ENCODE measurements at places on chromosomes 12 and 14. TPM values are rescaled to one million over a fixed set of nuclear protein-coding genes. Genes with fewer than 3 reads are reported as not detected.

PTPN21 gene
- total RNA-seq, result 2.1 TPM

SDS gene
- total RNA-seq, result 0.65 TPM

CD69 gene
- 1.8 TPM for total RNA-seq

COL2A1 gene
- not detected for total RNA-seq

GPR132 gene
- 1.2 TPM for total RNA-seq

HOTAIR gene
- total RNA-seq, result not detected

RGS6 gene
- 0.17 TPM for total RNA-seq

MORN3 gene
- 0.05 TPM for total RNA-seq

ARHGAP9 gene
- 12.0 TPM for total RNA-seq

MYH7 gene
- 0.05 TPM for total RNA-seq

GLIPR1L2 gene
- total RNA-seq, result 0.05 TPM

ACSM4 gene
- not detected for total RNA-seq

BBOF1 gene
- 2.4 TPM for total RNA-seq
